ENCODE measurements at places on chromosomes 12 and 14. TPM values are rescaled to one million over a fixed set of nuclear protein-coding genes. Genes with fewer than 3 reads are reported as not detected.

The FZD10 gene
- total RNA-seq = not detected

- H3K4me3 ChIP-seq = no peak overlapping the region
- no peaks in the 10 kb centered on the region for H3K27me3 ChIP-seq
- no peak overlapping the region for H3K27ac ChIP-seq
- no peaks in the 10 kb centered on the region for H3K36me3 ChIP-seq
- no peak for DNase-seq
Measured at GRCh38 chr14:71418532-71419245, 511.4 kb downstream of the PCNX1 start.

DNA sequence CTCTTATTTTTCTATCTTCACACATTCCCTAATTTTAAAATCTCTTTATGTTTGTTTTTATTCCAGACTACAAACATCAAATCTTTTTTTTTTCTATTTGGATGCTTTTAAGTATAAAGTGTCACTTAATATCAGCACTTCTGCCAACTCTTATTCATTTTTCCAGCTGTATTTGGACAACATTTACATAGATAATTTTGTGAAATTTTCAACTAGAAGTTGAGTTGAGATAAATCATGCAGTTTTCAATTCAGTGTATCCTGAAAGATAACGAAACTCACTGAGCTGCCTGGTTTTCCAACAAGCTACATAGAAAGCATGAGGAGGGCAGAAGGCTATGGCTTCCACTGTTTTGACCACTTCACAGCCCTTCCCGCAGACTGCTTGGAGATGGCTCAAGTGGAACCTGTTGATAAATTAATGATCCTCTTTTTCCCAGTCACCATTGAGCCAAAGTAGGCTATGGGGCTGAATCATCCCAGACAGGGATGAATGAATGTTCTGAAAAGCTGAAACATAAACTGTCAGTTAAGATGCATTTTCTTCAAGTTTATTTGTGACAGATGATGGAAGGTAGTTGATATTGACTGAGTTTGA is 213.9 kb downstream of the RAD51B start:
- no peaks in the 10 kb centered on the region for H3K4me1 ChIP-seq
- DNase-seq = no peak
- H3K36me3 ChIP-seq = no peaks in the 10 kb centered on the region
- H3K27me3 ChIP-seq = no peaks in the 10 kb centered on the region

DNA sequence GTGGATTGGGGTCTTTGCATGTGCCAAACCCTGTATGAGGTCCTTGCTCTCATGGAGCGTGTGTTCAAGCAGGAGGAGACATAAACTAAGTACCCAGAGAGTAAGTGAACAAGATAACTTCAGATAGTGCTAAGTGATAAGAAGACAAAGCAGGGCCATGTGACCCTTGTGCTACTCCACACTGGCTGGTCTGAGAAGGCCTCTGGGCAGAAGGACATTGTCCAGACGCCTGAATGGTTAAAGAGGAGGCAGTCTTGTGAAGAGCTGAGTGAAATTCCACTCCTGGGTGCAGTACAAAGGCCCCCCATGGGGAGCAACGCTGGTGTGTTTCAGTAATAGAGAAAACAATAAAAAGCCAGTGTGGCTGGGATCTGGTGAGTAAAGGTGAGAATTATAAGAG is 93.3 kb upstream of the RIC8B start:
- no peak overlapping the region for H3K4me3 ChIP-seq
- no peaks in the 10 kb centered on the region for H3K4me1 ChIP-seq
- no peak overlapping the region for H3K27ac ChIP-seq
- H3K27me3 ChIP-seq = no peaks in the 10 kb centered on the region
- no peaks in the 10 kb centered on the region for H3K36me3 ChIP-seq

All from SJCRH30 (cell line).